K562 (cell line): ENCODE measurements at places on chromosomes 13 and 19. TPM values are rescaled to one million over a fixed set of nuclear protein-coding genes. Genes with fewer than 3 reads are reported as not detected.

LYPD4 gene
- total RNA-seq, result not detected in 2 replicates

CEACAM20 gene
- not detected in 2 replicates for total RNA-seq

CGB5 gene
- not detected in 2 replicates for total RNA-seq

FPR2 gene
- not detected in 2 replicates for total RNA-seq

ZIC5 gene
- total RNA-seq, result 2.0 and 2.2 TPM in 2 replicates

PLEKHA4 gene
- 27.2 and 30.8 TPM in 2 replicates for total RNA-seq

KCNK6 gene
- total RNA-seq, result 0.18 and 0.31 TPM in 2 replicates

ZNF154 gene
- total RNA-seq, result 0.07 TPM in 2 replicates

C19orf81 gene
- total RNA-seq, result 33.0 and 40.2 TPM in 2 replicates

CAB39L gene
- total RNA-seq, result 1.4 and 1.5 TPM in 2 replicates
